RPMI8226 (cell line): ENCODE measurements at places on chromosomes 2 and 18.

DNA sequence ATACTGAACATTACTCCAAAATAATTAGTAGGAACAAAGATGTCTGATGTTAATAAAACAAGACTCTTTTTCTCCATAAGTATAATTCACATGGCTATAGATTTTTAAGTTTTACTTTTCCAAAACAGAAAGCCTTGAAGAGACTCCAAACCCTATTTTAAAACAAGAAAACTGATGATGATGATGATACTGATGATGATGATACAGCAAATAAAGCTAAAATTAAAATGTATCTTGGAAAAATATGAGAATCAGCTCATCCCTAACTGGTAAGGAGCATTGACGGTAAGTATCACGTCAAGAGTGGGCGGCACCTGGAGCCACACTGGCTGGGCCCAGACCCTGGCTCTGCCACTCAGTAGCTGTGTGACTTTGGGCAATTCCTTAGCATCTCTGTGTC is 39.6 kb downstream of the ID2 start:
- no peak for DNase-seq

DNA sequence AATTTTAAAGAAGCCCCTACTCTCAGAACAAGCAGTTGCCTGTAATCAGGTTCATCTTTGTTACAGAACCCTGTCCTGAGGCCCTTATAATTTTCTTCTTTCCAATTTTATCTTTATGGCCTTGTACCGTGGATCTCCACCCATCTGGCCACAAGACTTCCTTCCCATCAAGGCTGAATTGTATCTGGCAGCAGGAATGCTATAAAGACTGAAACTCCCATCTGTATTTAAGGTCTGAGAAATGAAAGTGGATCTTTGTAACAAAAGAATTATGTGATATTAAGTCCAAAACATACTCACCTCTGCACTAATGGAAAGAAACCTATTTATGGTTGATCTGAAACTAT is 91.8 kb downstream of the METTL8 start:
- no peak for DNase-seq

DNA sequence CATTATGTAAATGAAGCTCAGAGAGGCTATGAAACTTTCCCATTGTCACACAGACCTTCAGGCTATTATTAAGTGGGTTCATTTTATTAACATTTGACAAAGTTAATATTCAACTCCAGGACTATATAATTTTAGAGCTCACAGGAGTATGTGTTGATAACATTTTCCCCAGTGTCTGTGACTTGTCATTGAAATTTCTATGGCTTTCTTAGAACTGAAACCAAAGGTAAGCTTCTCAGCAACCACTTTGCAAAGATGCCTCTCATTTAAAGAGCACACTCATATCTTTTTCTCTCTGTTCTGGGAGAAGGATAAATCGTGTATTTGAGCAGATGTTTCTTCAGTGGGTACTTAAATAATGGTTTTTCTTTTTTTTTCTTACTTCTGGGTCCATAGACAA is 61.8 kb upstream of the LHCGR start:
- DNase-seq: no peak

GRCh38 chr2:16664052-16664731 is 1.4 kb downstream of the CYRIA start:
- no peak for DNase-seq

DNA sequence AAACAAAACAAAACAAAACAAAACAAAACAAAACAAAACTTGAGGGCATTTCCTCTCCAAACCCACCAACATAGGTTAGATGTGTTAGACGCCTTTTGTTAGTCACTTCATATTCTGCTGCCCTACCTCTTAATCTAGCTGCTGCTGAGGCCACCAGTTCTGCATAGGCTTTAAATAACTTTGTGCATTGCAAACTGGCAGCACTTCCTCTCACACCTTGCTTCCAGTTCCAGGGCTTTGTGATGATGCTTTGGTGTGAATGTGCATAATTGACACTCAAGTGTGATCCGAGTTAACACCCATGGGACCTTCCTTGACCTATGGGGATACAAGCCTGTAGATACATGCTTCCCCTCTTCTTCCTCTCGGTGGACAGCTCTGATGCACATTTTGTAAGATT is 2.3 kb upstream of the SERPINB11 start:
- no peak for DNase-seq

DNA sequence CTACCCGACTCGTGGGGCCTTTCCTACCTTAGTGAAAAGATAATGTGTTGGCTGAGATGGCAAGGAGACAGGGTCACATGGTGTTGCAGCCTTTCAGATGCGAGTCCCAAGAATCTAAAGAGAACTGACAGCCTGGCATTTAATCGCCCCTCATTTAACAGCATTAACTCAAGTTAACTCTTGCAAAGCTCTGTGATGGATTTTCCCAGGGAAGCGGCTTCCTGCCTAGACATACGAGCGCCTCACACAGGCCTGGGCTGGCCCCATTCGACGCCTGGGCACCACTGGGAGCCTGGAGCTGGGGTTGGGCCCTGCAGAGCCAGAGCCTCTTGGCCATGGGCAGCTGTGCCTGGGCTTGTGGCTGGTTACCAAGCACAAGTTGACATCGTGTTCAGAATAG is 140.8 kb downstream of the SEPTIN10 start:
- no peak for DNase-seq

DNA sequence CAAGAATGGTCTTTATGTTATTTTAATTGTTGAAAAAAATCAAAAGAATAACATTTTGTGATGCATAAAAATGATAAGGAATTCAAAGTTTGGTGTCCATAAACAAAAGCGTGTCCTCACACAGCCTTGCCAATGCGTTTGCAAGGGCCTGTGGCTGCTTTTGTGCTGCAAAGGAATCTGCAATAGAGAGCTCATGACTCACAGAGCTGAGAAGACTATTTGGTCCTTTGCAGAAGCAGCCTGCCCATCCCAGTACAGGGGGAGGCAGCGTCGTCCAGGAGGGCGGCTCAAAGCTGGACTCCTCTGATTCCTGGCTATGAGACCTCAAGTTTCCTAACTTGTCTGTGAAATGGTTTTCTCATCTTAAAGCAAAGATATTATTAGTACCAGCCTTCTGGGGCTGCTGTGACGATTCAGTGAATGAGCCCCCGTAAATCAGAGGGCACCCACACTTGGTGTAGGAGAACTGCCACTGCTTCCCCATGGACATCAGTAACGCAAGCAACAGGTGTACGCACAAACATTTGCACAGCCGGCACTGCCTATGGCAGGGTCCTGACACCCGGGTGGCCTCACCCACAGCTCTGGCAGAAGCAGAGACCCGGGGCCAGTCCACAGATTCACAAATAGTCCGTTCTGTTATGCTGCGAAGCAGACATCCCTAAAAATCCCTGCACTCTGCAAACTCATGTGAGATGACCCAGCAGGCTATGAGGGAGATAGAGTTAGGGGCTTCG is 70.6 kb upstream of the ASAP2 start:
- no peak for DNase-seq

- no peak for DNase-seq
These were observed 9.0 kb downstream of the TEX51 start for GRCh38 chr2:126907671-126908070.

GRCh38 chr2:219521066-219521880 is 7.0 kb downstream of the ASIC4 start:
- no peak for DNase-seq

- no peak for DNase-seq
These were observed 127.8 kb downstream of the CERS6 start for GRCh38 chr2:168583710-168584521.

- DNase-seq: no peak
These were observed 23.4 kb downstream of the SAP130 start for GRCh38 chr2:128004509-128004908.

DNA sequence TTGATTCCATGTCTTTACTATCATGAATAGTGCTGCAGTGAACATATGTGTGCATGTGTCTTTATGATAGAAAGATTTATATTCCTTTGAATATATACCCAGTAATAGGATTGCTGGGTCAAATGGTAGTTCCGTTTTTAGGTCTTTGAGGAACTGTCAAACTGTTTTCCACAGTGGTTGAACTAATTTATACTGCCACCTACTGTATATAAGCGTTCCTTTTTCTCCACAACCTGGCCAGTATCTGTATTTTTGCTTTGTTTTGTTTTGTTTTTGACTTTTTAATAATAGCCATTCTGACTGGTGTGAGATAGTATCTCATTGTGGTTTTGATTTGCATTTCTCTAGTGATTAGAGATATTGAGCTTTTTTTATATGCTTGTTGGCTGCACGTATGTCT is 641.6 kb downstream of the SUCLG1 start:
- peak; percentile 15 for DNase-seq

- DNase-seq: no peak
These were observed 87.5 kb downstream of the ZCCHC2 start for GRCh38 chr18:62610351-62610700.

DNA sequence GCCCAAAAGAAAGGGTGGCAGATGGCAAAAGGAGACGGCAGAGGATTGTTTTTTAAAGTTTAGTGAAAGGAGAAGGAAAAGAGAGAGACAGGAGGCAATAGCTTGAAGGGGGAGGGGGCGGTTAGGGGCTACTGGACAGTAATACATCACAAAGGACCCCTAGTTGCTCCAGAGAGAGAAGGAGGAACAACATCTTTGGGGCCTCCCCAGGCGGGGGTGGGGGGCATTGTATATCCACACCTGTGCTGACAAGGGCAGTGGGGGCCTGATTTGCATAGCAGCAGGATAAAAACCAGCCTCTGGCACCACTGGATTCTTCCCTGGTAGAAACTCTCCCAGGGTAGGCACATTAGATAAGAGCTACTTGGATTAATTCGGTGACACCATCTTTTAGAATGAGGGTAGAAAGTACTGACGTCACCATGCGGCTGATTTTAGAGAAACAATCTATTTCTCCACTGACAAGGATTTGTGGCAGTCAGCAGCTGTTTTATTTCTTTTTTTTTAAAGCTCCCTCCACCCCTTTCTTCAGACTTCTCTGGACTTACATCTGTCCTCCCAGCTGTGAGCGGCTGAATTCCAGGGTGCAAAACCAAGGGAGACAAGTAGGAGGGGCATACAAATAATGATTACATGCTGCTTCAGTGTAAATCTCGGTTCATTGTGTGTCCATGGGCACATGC is 199.8 kb upstream of the NRP2 start:
- no peak for DNase-seq
